ENCODE measurements at places on chromosomes 12 and 14. TPM values are rescaled to one million over a fixed set of nuclear protein-coding genes. Genes with fewer than 3 reads are reported as not detected.

Gene RNU4-1
- total RNA-seq, result 1,401 TPM

Gene CLEC1A
- not detected for total RNA-seq

Gene TPH2
- total RNA-seq, result not detected

- DNase-seq, result no peak
Observed at GRCh38 chr12:22407397-22407796, 72.9 kb upstream of the ST8SIA1 start.

- DNase-seq, result no peak
Observed at GRCh38 chr12:55726971-55727370, 1.8 kb downstream of the CD63 start.

DNA sequence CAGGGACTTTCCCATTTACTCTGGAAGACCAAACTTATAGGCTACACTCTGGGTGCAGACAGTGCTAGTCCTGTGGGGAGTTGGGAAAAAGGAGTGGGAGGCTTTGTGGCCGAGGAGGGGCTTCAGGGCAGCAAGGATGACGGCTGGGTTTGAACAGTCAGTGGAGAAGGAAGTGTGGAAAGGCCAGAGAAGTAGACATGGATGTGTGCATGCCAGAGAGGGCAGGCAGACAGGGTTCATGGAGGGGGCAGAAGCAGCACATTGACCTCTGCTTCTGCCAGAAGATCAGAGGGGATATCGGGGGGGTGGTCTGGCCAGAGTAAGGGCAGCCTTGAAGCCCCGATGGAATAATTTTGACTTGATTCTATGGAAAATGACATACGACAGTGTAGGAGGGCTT lies 27.2 kb upstream of the KCNA5 start:
- no peak for DNase-seq

- no peak for DNase-seq
Observed at GRCh38 chr12:132632521-132633228, 14.1 kb downstream of the P2RX2 start.

DNA sequence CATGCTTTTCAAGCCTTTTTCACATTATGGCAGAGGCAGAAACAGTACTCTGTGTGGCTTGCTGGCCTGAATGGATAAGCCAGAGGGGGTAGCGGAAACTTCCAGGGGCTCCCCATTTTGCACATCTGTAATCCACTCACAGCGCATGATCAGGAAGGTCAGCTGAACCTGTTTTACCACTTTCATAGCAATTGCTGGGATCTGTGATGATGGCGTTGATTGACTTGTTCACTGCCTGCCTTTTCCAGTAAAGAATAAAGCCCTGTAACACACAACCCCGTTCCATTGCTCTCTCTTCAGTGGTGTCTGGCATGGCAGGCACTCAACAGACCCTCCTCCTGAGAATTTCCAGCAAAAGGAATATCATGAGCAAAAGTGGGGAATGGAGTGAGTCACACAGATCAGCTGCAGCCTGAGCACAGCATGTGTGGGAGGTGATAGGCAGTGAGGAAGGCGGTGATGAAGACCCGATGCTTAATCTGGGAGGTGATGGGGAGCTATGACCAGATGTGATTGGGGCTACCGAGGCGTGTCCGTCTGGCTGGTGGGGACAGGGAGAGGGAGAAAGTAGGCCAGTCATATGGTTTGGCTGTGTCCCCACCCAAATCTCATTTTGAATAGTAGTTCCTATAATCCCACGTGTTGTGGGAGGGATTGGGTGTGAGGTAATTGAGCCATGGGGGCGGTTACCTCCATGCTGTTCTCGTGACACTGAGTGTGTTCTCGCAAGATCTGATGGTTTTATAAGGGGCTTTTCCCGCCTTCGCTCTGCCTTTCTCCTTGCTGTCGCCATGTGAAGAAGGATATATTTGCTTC lies 44.7 kb upstream of the CHST11 start:
- DNase-seq, result no peak
